Activated CD8-positive, alpha-beta memory T cell treated with anti-CD3 and anti-CD28 coated beads for 4 hours (primary cell): ENCODE measurements at places on chromosomes 3 and 15.

DNA sequence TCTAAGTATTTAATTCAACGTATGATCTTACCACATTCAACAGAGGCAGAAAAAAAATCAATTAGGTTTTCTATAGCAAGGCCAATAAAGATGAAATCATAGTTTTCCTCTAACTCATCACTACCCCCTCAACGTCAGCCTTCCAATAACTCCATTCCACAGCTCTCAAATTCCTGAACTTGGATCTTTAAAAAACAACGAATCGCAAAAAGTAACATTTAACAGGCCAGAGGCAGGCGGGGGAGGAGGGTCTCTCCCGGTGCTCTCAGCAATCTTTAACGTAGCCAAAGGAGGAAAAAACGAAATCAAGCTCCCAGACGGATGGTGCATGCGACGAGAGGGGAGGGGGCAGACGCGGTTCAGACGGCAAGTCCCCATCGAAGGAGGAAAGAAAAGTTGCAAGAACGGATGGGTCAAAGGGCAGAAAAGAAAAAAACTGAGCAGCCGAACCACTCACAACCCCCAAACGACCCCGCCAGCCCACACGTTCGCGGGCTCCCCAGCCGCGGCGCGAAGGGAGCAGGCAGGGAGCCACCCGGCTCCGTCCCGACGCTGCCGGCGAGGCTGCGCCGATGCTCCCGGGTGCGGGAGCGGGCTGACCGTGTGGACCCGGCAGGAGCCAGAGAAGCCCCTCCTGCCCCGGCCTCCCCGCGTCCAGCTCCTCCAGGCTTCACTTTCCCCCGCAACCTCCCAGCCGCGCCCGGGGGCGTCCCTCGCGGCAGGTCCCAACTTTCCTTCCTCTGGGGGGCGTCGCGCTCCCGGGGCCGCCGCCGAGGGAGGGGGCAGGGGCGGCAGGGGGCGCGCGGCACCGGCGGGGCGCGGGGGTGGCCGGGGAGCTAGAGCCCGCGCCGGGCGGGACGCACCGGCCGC lies 703 bp downstream of the PEAK1 start:
- DNase-seq, result peak; percentile 39

DNA sequence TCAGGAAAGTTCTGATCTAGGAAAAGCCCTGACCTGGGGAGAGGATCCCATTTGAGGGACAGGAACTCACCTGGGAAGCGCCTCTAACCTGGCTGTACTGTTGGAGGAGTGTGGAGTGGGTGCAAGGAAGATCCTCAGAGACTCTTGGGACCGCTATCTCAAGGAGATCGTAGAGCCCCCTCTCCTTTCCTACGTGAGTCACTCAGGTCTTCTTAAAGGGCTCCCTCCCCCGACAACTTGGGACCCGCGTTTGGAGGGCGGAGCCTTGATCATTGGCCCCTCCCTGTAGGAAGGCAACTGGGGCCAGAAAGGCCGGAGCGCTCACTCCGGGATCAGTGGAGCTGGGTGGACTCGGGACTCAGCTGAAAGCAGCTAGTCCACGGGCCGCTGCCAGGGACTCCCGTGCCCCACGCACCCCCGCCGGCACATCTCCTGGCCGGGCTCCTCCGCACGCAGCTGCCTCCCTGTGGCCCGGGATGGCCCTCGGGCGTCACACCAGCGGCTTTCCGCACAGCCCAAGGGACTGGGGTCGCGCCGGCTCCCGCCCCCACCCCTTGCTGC lies 520 bp downstream of the SLC26A6 start:
- DNase-seq, result peak; percentile 30

- DNase-seq, result no peak
These were observed 19.8 kb upstream of the MTHFS start for GRCh38 chr15:79916502-79917132.

DNA sequence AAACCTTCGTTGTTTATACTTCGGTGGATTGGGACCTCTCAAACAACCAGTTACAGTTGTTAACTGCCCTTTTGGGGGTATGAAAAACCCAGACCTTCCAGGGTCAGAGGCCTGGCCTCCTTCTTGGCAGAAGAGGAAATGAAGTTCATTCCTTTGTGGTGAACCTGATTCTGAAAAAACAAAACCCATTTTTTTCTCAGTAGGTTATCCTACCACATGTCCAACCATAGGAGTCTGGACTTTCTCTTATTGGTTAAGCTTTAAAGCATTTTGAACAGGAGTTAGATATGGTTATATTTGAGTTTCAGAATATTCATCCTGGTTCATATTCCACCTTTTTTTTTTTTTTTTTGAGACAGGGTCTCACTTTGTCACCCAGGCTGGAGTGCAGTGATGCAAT lies 7.2 kb upstream of the LACTB start:
- DNase-seq, result no peak

DNA sequence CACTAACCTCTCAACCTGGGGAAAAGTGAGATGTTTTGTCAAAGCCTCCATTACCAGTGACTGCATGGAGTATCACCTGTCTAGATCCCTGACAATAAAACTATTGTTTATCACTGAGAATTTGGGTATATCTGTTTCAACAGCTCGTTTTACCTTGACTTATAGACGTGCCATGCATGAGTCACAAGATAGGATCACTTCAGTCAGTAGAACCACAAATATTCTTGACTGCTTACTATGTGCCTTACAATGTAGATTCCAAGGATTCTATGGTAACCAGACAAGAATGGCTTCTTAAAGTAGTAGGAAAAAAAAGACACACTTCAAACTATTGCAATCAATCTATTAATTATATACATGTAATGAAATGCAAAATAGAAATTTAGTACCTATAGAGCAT lies 55.7 kb upstream of the GRM7 start:
- DNase-seq, result no peak

DNA sequence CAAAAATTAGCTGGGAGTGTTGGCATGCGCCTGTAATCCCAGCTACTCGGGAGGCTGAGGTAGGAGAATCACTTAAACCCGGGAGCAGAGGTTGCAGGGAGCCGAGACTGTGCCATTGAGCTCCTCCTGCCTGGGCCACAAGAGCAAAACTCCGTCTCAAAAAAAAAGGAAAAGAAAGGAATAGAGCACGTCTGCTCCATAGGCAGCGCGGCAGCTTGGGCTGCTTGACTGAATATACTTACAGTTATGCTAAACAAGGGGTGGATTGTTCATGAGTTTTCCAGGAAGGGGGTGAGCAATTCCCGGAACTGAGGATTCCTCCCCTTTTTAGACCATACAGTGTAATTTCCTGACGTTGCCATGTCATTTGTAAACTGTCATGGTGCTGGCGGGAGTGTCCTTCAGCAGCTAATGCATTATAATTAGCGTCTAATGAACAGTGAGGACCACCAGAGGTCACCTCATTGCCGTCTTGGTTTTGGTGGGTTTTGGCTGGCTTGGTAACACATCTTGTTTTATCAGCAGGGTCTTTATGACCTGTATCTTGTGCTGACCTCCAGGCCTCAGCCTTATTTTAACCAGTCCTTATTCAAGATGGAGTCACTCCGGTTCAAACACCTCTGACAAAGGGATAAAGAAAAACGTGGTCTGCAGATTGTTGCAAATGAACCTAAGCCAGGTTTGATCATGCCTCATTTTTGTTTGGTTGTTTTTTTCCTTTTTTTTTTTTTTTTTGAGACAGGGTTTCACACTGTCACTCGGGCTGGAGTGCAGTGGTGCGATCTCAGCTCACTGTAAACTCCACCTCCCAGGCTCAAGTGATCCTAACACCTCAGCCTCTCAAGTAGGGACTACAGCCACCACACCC lies 24.9 kb upstream of the SENP5 start:
- DNase-seq, result no peak

- no peak for DNase-seq
These were observed 48.6 kb upstream of the KLF13 start for GRCh38 chr15:31278061-31278445.

GRCh38 chr3:33212406-33212805 lies 6.2 kb downstream of the SUSD5 start:
- no peak for DNase-seq

- no peak for DNase-seq
These were observed 36.0 kb downstream of the TSPAN3 start for GRCh38 chr15:77034695-77035489.

DNA sequence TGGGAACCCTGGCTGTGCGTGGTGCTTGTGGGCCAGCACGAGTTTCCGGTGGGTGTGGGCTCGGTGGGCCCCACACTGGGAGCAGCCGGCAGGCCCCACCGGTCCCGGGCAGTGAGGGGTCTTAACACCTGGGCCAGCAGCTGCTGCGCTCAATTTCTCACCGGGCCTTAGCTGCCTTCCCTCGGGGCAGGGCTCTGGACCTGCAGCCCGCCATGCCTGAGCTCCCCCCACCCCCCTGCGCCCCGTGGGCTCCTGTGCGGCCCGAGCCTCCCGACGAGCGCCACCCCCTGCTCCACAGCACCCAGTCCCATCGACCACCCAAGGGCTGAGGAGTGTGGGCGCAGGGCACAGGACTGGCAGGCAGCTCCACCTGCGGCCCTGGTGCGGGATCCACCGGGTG lies 49.4 kb downstream of the TM4SF18 start:
- no peak for DNase-seq

GRCh38 chr3:150038830-150039229 lies 68.1 kb upstream of the PFN2 start:
- DNase-seq, result no peak

- DNase-seq, result no peak
These were observed 40.2 kb downstream of the LRRK1 start for GRCh38 chr15:100959066-100960050.

- DNase-seq, result no peak
These were observed 22.3 kb downstream of the C2CD4B start for GRCh38 chr15:62142736-62143135.

DNA sequence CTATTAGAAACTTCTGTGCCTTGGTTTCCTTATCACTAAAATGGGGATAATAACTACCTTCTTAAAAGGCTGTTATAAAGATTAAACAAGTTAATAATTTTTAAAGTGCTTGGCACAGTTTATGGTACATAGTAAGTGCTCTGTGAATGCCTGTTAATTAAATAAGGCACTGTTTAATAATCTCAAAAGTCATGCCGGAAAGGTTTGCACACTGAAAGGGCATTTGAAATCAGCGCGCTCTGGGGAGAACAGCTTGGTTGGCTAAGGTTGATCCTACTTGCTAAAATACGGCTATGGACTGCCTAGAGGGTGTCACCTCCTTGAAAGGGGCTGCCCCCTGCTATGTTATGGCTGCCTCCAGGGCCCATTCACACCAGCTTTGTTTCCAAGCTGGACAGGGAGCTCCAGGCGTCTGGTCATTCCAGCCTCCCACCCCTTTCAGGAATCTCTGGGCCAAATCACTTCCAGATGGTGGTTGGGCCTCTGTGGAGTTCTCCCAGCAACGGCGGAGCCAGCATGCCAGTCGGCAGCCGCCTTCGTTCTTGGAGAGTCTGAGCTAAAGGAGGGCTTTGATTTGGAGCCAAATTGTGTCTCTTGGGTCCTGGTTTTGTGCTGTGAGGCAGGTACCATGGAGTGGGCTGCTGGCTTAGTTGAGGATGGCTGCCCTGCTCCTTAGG lies 5.9 kb downstream of the FLNB start:
- no peak for DNase-seq

GRCh38 chr3:134516905-134517304 lies 31.0 kb downstream of the CEP63 start:
- DNase-seq, result no peak

DNA sequence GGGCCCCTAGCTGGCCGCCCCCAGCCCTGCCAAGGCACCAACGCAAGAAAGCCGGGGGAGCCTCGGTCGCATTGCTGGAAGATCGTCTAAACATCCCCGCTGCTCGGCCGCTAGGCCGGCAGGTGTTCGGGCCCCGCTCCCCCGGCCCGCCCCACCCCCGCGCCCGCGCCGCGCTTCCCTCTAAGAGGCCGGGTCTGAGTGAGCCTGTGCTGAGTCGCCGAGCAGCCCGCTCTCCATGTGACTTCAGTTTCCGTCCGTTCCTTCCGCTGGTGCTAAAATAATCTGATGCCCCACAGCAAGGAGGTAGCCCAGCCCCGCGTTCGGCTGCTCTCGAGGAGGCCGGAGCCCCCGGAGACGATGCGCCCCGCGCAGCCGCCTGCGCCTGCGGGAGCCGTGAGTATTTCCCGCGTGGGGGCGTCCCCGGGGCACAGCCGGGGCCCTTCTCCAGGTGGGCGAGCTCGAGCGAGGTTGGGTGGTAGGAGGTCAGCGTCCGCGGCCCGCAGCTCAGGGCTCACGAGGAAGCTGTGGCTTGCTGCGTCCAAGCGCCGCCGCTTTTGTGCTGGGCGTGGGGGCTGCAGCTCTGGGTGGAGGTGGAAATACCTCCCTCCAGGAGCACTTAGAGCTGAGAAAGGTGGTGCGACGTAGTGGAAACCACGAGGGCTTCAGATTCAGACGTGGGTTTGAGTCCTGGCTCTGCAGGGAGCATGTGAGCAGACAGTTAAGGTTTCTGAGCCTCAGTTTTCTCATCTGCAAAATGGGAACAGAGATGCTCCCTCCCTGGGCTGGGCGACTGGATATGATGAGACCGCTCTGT lies at the start of gene NRROS:
Gene NRROS, plus strand, starts transcription at position 212 of the 814 bp plus-strand sequence. CDS start 14,846 bp downstream, outside the sequence.
- no peak for DNase-seq

DNA sequence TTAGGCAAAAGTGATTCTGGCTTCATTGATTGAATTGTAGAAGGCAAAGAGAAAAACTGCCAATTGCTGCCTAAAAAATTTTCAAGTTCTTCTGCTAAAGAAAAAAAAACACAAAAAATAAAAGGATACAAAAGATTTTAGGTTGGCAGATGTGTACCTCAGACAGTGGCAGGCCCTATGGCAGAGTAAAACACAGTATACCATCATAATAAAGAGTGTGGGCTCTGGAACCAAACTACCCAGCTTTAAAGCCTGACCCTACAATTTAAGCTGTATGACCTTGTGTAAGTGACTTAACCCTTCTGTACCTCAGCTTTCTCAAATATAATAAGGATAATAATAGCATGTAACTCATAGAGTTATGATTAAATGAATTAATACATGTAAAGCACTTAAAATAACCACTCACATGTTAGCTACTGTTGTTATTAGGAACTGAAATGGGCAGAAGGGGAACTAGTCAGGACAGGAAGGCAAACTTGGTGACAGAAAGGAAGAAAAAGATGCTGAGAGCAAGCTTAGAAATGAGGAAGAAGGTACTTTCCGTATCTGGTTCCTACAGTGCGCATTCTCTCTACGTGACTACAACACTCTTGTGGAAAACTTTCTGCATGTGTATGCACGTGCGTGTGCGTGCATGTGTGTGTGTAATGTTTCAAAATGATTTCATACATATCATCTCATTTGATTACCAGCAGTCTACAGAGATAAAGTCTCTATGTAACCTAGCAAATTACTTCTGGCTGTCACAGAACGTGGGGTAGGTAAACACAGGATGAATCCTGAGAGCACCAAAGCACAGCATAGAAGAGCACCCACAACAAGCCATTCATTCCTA lies 13.6 kb upstream of the GATM start:
- no peak for DNase-seq

DNA sequence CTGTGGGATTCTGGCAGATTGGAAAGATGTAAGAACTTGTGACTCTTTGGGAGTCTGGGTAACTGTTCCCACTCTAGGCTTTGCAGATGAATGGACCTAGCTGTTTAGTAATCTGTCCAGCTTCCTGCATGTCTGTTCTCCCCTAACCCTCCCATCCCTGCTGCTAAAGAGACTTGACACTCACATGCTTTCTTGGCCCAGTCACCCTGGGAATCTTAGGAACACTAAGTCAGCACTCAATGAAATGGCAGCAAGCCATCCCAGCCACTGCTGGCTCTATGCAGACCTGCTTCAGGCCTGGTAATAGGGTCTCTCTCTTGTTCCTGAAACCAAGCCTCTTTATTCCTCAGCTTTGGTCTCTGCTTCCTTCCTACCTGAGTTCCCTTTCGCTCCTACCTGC lies 63.7 kb upstream of the THSD4 start:
- no peak for DNase-seq
